Stimulated activated CD4-positive, alpha-beta T cell treated with anti-CD3 and anti-CD28 coated beads, Interleukin-2, amount 100 ng/mL, for 24 hours (primary cell): ENCODE measurements at places on chromosomes 3 and 15.

DNA sequence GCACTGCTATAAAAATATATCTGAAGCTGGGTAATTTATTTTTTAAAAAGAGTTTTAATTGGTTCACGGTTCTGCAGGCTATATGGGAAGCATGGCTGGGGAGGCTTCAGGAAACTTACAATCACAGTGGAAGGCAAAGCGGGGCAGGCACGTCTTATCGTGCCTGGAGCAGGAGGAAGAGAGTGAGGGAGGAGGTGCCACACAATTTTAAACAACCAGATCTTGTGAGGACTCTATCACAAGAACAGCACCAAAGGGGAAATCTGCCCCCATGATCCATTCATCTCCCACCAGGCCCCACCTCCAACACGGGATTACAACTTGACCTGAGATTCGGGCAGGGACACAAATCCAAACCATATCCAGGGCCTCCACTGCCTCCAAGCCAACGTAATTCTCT, 75.0 kb downstream of the MCF2L2 start:
- no peak for DNase-seq

- no peak for DNase-seq
These were observed 42.9 kb downstream of the FGD5 start for GRCh38 chr3:14861446-14862302.

DNA sequence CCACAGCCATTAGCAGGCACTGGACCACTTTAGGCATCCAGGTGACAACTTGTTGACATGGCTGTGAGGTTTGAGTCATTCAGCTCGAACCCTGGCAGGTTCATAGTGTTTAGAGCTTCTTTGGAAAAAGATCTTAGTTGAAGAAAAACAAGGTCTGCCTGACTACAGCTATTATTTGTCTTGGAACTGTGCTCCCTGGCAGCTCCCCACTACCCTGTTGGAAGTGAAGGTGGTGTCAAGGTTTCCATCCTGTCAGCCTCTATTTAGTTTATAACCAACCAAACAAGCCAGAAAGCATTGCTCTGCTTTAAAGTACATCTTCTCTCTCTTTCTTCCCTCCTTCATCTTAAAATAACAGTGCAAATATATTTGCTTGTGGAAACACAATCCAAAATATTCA, 56.8 kb downstream of the KAT2B start:
- no peak for DNase-seq

- no peak for DNase-seq
These were observed 204.2 kb upstream of the COL8A1 start for GRCh38 chr3:99434190-99434589.

- DNase-seq: no peak
These were observed 25.0 kb downstream of the CHP1 start for GRCh38 chr15:41256103-41256502.

GRCh38 chr3:100004931-100005330, 109.4 kb downstream of the FILIP1L start:
- no peak for DNase-seq

DNA sequence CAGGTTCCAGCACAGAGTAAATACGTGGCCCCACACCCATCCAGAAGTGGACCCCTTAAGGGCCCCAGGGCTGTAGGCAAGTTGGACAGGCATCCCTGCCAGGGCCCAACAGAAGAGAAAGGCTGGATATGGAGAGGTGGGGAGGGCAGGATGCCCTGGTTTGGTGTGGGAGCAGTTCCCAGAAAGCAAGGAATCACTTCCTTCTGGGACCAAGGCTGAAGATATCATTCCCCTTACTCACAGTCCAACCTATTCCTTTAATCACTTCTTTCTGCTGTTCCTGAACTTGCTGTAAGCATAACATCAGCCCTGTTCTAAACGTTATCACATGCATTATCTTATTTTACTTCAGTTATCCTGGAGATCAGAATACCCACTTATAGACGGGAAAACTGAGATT, 6.1 kb upstream of the MESP2 start:
- no peak for DNase-seq

GRCh38 chr3:12345584-12346494, 57.0 kb downstream of the PPARG start:
- peak; percentile 24 for DNase-seq

DNA sequence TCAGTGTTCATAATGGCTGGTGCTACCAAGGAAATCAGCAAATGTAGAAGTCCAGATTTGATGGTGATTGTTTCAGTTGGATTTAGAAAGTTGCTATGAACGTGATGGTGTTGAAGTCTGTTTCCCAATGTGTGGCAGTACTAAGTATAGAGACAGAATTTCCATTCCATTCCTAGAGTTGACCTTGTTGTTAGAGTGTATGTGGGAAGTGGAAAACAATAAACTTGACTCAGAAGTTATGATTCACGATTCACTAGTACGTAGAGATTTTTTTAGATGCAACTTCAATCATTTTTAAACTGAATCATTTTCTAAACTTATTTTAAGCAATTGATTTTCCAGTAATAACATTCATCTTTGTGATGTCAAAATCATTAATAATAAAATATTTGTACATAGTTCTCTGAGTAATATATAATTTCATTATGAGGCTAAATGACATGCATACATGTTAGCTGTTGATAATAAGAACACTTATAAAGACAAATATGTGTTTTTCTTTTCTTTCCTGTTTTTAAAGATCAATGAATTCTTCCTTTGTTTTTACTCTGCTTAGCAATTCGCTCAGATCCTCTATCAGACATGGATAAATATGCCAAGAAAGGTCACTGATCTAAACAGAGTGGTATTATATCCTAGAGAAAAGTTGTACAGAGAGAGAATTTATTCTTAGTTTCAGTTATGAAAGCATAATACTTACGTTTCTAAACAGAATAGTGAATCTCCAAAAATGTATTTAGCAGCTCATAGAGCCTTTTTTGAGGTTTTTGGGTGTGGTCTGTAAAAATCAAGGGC, 108.8 kb upstream of the GPR149 start:
- DNase-seq: no peak

GRCh38 chr3:27568393-27568792, 84.2 kb upstream of the SLC4A7 start:
- no peak for DNase-seq

DNA sequence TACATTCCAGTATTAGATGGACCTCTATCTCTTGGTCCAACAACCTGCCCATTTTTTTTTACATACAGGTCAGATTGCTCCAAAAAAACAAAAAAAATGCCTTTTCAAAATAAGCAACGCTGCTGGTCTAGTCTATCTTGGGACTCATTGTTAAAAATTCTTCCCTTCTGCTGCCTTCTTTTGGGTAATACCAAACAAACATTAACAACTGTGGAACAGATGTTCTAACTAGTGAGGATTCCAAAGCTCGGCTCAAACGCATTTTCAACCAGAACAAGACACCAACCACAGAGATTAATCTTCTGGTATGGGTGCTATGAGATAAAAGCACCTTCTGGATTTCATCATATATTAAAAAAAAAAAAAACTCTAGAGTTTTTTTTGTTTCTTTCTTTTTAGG, 24.7 kb downstream of the ARHGAP31 start:
- no peak for DNase-seq

DNA sequence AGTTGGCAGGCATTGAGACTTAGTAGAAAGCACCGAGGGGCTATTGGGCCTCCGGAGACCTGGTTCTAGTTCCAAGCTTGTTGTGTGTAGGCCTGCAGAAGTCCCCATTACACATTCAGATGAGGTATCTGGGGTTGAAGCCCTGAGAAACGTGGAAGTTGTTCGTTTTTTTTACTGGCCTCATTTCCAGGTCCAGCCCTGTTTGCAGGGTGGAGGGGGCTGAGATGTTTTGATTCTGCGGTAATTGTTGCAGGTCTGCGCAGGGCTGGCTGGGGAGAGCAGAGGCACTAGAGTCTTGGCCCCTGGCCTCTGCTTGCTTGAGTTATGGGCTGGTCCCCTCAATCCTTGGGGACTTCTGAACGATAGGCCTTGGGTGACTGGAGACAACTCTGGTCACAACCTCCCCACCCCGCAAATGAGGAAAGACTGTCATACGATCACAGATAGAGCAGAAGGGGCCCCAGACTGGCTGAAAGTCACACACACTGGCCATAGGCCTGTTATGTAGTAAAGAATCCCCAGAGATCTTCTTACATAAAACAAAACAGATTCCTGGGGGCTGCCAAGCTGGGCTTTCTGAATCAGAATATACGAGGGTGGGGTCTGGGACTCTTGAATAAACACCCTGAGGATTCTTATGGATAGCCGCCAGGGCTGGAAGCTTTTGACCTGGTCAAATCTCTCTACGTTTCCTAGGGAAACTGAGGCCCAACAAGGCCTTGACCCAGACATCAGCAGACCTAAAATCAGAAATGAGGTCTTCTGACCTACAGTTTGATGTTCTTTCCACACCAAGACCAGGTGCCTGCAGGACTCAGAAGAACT, 15.6 kb downstream of the KBTBD13 start:
- no peak for DNase-seq

DNA sequence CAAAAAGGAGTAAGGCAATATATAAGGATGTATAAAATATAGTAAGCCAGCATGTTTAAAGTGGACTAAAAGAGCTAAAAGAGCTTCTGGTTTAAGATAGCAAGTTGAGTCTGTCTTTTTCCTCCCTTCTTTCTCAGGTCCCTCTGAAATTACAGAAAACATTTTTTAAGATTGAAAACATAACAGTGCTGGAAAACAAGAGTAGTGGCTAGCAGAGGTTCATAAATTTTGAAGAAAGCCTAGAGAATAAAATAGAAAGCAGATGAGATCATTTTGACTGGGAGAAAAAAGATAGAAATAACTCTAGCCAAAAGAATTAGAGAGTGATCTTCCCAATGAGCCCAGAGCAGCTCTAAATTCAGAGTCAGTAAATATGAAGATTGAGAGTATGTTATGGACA, 41.9 kb downstream of the ATP8B4 start:
- DNase-seq: no peak

GRCh38 chr3:1752205-1752604, 346.5 kb upstream of the CNTN4 start:
- DNase-seq: no peak

- no peak for DNase-seq
These were observed 53.4 kb downstream of the PDZRN3 start for GRCh38 chr3:73571238-73571794.

DNA sequence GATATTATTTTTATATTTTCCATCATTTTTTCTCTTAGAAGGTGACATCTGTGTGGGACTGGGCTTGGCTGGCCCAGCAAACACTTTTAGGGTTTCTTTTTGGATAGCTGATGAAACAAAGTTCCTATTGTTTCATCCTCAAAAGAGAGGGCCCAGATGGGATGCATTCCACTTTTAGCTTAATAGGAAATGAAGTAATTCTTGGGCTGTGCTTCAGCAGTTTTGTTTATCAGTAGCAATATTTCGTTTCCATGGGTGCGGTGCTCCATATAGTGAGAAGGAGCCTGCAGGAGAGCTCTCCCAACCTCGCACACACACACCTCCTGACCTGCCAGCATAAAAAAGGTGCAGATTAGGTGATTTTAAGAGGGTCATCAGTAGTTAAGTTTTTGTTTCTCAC, 147.5 kb downstream of the AKAP13 start:
- DNase-seq: no peak

DNA sequence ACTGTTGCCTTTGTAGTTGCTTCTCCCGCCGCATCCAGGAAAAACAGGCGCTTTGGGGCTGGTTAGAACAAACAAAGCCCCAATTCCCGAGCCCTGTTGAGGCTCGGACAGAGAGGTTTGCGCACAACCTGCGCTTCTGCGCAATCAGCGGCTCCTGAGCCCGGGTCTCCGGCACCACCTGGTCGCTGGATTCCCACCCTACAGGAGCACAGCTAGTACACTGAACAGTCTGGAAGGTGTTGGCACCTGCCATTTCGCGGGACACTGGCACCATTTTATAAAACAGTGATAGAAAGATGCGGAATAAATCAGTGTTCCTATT, 13.8 kb downstream of the ZIC4 start:
- no peak for DNase-seq

GRCh38 chr3:134772011-134772410, 23.0 kb upstream of the EPHB1 start:
- no peak for DNase-seq

GRCh38 chr3:67349551-67350174, 304.7 kb downstream of the SUCLG2 start:
- DNase-seq: peak; percentile 53

- DNase-seq: no peak
These were observed 275.4 kb downstream of the TIGIT start for GRCh38 chr3:114569186-114569585.

DNA sequence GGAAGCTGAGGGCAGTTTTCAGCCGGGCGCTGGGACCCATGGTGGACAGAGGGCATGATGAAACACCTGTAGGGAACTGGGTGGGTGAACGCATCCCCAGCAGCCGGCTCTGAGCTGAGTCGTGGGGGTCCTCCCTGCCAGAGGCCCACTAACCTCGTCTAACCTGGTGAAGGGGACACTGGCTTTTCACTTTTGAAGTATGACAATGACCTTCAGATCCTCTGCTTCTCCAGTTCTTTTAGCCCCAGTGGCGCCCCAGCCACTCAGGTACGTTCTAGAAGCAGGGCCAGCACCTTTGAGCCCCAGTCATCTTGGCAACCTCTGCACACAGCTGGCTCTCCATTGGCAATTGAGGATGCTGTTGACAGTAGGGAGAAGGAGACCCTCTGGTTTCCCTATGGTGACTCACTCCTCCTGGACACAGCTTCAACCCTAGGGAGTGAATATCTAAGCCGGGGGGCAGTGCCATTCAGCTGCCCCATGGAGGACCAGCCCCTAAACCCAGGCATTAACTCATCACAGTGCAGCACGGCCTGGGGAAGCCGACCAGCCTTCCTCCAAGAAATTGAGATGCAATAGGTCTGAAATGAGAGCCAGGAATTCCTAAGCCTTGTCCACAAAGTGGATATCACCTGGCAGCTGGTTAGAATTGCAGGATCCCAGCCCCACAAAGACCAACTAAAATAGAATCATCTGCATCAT, 46.1 kb downstream of the CMTM6 start:
- peak; percentile 17 for DNase-seq

- DNase-seq: no peak
These were observed 43.4 kb downstream of the ARMC8 start for GRCh38 chr3:138230525-138230924.

GRCh38 chr15:57726411-57726810, 19.9 kb downstream of the POLR2M start:
- DNase-seq: no peak

- DNase-seq: peak; percentile 12
These were observed 675 bp downstream of the RYR3 start for GRCh38 chr15:33311312-33311971.

- DNase-seq: no peak
These were observed 15.6 kb downstream of the CPA3 start for GRCh38 chr3:148880681-148881080.

GRCh38 chr3:78668302-78668701, 1099.5 kb downstream of the ROBO1 start:
- DNase-seq: no peak

DNA sequence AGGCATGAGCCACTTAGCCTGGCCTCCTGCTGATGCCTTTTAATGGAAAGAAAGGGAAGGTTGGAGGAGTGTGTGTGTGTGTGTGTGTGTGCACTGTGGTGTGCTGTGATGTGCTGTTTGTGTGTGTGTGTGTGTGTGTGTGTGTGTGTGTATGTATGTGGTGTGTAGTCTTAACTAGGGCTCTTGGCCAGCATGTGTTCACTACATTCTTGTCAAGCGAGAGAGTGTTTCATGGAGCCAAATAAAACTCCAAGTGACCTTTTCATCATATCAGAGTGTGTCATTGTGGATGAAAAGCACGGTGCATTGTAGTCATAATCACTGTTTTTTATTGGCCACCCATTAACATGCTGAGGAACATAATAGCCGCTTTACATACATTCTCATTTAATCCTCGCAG, 30.8 kb upstream of the BHLHE40 start:
- no peak for DNase-seq

GRCh38 chr3:71149959-71150954, 433.3 kb downstream of the FOXP1 start:
- no peak for DNase-seq

GRCh38 chr3:12120374-12121140, 38.2 kb downstream of the TIMP4 start:
- no peak for DNase-seq
